ENCODE measurements at places on chromosomes 1 and 21. TPM values are rescaled to one million over a fixed set of nuclear protein-coding genes. Genes with fewer than 3 reads are reported as not detected.
A peak's percentile ranks its signal among the peaks of the same experiment; 100 is the strongest.

DNA sequence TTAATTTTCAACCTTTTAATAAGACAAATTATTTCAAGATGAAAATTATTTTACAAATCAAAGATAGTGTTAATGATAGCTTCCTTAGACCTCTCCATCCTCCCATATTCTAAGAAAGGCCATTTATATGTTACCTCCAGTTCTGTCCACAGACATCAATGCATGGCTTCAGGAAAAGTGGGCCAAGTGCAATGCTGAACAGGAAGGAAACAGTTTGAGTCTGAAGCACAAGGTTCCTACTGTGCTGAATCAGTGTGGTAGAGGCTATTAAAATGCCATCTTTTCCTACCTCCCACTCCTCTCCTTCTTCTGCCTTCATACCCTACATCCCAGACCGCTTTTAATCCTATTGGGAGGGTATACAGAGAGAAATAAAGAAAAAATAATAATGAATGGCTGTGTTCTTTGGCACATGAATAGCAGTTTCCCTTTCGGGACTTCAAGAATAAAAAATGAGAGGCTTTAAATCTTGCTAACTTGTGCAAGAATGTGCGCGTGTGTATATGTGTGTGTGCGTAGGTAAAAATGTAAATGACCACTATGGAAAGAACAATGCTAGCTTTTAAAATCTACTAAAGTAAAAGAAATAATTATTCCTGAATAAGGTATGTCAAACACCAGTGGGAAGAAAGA, 62.6 kb upstream of the C1orf105 start:
- H3K4me3 ChIP-seq: peak overlapping the region; percentile 53
- no peaks in the 10 kb centered on the region for H3K27me3 ChIP-seq
- H3K36me3 ChIP-seq: no peaks in the 10 kb centered on the region
- peak; percentile 18 for DNase-seq
- H3K4me1 ChIP-seq: peaks cover 62% of the 10 kb centered on the region

- DNase-seq: no peak
- H3K4me3 ChIP-seq: no peak overlapping the region
- H3K36me3 ChIP-seq: no peaks in the 10 kb centered on the region
- H3K27me3 ChIP-seq: no peaks in the 10 kb centered on the region
- no peak overlapping the region for H3K27ac ChIP-seq
Measured at GRCh38 chr21:42188663-42189062, 30.3 kb upstream of the ABCG1 start.

GRCh38 chr1:57494530-57495079, 70.7 kb upstream of the DAB1 start:
- no peak overlapping the region for H3K27ac ChIP-seq
- no peak overlapping the region for H3K4me3 ChIP-seq
- peaks cover 3% of the 10 kb centered on the region for H3K4me1 ChIP-seq
- DNase-seq: no peak
- no peaks in the 10 kb centered on the region for H3K36me3 ChIP-seq

- H3K27me3 ChIP-seq: no peaks in the 10 kb centered on the region
- DNase-seq: no peak
- H3K27ac ChIP-seq: no peak overlapping the region
- no peaks in the 10 kb centered on the region for H3K36me3 ChIP-seq
Measured at GRCh38 chr1:4657960-4658541, 3.6 kb downstream of the AJAP1 start.

- H3K27ac ChIP-seq: no peak overlapping the region
- H3K4me1 ChIP-seq: peaks cover 5% of the 10 kb centered on the region
- DNase-seq: no peak
Measured at GRCh38 chr21:14763695-14764064, 217.6 kb upstream of the SAMSN1 start.

DNA sequence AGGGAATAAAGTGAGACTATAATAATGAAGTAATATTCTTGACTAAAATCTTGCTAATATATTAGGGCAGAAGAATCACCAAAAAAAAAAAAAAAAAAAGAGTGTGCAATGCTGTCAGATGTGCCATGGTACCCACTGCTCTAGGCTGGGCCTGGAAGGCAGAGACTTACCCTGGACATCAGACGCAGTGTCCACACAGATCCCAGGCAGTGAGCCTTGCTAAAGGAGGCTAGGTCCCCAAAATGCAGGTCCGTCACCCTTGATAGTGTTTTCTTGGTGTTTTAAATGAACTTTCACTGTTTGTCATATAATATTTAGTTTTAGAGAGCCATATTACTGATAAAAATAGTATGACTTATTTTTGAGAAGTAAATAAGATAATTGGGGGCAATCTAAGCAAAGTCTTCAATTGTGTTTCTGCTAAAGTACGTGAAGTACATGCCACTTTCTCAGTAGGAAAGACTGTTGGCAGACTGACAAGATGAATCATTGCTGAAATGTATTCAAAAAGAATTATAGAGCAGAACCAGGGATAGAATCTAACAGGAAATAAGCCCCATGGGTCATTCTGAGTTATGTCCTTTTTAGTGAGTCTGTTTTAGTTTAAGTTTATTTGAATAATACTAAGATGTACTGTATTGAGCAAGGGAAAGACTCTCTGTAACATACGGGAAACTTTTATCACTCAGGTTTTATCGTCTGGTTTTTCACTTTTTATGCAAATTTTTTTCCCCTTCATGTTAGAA, 74.6 kb upstream of the PDC start:
- H3K27me3 ChIP-seq: no peaks in the 10 kb centered on the region
- peaks cover 17% of the 10 kb centered on the region for H3K4me1 ChIP-seq
- peak overlapping the region; percentile 39 for H3K27ac ChIP-seq
- DNase-seq: peak; percentile 95
- H3K4me3 ChIP-seq: no peak overlapping the region

DNA sequence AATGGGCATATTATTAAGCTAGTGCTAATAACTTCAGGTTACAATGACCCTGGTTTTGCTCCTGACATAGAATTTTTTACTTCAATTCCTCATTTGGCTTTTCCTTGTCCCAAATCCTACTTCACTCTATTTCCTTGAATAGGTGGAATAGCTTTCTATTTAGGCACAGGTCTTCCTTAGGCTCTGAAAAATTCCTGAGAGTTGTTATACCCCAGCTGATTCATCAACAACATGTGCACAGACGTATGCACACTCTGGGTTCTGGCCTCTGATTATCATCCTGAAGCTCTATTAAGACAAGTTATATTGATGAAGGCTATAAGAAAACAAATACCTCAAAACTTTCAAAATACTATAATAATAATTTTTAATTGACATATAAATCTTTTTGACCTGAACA, 172.4 kb downstream of the NTMT2 start:
- no peaks in the 10 kb centered on the region for H3K36me3 ChIP-seq
- no peaks in the 10 kb centered on the region for H3K27me3 ChIP-seq
- H3K4me1 ChIP-seq: no peaks in the 10 kb centered on the region
- no peak for DNase-seq

DNA sequence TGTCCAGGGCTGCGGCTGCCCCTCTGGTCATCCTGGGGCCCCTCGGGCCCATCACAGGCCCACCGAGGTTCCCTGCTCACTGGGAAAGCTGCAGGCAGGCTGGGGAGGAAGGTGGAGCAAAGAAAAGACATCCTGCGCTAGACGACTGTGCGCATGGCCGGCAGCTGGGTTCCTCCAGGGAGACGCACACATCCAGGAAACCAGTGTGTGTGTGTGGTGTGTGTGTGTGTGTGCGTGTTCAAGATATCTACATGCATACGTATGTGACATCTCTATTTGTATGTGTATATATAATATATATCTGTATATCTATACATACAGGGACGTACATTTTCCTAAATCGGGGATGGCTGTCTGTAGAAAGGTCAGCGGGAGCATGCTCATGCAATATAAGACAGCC, 63.7 kb downstream of the ACOT7 start:
- H3K4me3 ChIP-seq: no peak overlapping the region
- H3K27ac ChIP-seq: no peak overlapping the region
- peaks cover 35% of the 10 kb centered on the region for H3K36me3 ChIP-seq
- no peaks in the 10 kb centered on the region for H3K27me3 ChIP-seq
- peaks cover 6% of the 10 kb centered on the region for H3K4me1 ChIP-seq

GRCh38 chr1:98653123-98653522, 8.4 kb upstream of the SNX7 start:
- H3K4me3 ChIP-seq: no peak overlapping the region
- H3K36me3 ChIP-seq: no peaks in the 10 kb centered on the region
- no peak overlapping the region for H3K27ac ChIP-seq
- no peaks in the 10 kb centered on the region for H3K4me1 ChIP-seq
- peak; percentile 25 for DNase-seq

- H3K36me3 ChIP-seq: no peaks in the 10 kb centered on the region
- H3K27me3 ChIP-seq: no peaks in the 10 kb centered on the region
- no peaks in the 10 kb centered on the region for H3K4me1 ChIP-seq
- H3K27ac ChIP-seq: no peak overlapping the region
- no peak for DNase-seq
- H3K4me3 ChIP-seq: no peak overlapping the region
Measured at GRCh38 chr1:243727503-243728203, 122.4 kb downstream of the AKT3 start.

DNA sequence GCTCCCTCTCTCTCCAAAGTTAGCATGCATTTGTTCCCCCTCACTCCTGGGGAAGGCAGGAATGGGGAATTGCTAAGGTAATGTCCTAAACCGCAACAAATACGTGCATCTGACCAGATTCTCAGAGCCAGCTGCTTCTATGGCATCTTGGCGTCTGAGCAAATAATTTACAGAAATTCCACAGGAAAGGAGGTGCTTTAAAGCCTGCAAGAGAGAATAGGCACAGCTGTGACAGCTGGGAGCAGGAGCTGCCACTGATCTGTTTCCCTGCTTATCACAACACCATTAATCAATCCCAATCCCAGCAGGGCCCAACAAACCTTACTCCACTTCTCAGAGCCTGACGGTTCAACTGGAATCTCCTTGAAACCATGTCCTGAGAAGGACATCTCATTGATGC, 83.5 kb upstream of the ZNF281 start:
- H3K4me1 ChIP-seq: peaks cover 8% of the 10 kb centered on the region
- no peaks in the 10 kb centered on the region for H3K36me3 ChIP-seq
- no peaks in the 10 kb centered on the region for H3K27me3 ChIP-seq
- DNase-seq: no peak
- H3K4me3 ChIP-seq: no peak overlapping the region

DNA sequence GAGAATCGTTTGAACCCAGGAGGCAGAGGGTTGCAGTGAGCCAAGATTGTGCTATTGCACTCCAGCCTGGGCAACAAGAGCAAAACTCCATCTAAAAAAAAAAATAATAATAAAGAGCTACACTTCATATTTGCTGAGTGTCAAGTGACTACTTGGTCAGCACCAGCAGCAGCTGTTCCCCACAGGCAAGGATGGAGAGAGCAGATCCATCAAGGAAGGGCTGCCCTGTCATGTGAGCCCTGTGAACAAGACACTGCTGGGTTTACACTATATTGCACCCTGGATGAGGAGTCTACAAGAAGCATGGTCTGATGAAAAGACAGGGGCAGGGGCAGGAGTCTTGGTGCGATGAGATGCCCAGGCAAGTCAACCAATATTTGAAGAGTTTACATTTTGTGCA, 3.6 kb downstream of the CTNNBIP1 start:
- H3K36me3 ChIP-seq: no peaks in the 10 kb centered on the region
- no peaks in the 10 kb centered on the region for H3K27me3 ChIP-seq
- peaks cover 30% of the 10 kb centered on the region for H3K4me1 ChIP-seq

TFF2 gene
- not detected for total RNA-seq

ADORA1 gene
- total RNA-seq: 0.26 TPM

HSD3B2 gene
- total RNA-seq: not detected

Data from MCF 10A (cell line).